Activated B cell treated with CpG ODN at 0.5 μM for 24 hours (primary cell): ENCODE measurements at places on chromosomes 13 and 19.

GRCh38 chr13:94968757-94969086, 256.4 kb upstream of the SOX21 start:
- no peak for DNase-seq

DNA sequence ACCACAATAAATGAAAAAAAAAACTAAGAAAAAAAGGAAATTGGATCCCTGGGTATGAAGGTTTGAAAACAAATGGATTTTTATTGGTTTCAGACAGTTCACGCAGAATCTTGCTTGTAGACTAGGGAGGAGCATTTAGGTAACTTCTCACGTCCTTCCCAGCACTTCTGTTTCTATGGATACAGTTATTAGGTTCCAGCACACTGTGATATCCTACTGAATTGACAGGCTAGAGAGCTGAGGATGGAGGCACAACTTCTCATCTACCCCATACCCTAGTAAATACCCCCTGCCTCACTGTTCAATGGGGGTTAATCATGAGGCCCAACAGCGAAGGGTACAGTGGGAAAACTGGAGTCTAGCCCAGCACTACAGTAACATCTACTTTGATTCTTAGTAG, 304.1 kb downstream of the ENOX1 start:
- DNase-seq: no peak

GRCh38 chr19:33808399-33808798, 11.7 kb downstream of the KCTD15 start:
- DNase-seq: no peak

DNA sequence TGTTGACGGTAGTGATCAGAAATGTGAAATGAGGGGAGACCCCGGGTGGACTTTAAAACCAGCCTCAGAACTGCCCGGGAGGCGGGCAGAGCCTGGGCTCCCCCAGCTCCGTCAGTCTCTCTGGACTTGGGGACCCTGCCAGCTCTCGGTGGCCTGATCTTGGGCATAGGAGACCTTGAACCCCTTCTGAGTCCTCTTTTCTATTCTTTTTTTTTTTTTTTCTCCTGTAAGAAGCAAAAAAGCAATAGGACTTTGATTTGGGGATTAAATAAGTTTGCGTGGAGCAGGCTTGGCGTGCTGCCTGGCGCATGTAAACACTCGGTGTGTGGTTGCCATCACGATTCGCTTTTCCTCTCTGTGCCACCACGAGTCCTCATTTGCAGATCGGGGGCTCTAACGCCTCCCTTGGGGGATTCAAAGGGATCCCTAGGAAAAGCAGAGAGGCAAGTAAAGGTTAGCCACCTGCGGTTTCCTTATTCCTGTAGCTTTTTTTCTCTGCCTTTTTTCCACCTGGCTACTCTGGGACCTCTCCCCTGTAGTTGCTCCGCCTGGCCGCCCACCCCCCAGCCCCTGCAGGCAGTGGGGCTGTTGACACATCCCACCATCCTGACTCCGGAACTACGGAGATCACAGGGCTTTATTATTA, 1.3 kb downstream of the SAFB start:
- DNase-seq: no peak

- no peak for DNase-seq
Observed at GRCh38 chr13:76745261-76746200, 140.7 kb downstream of the KCTD12 start.

- DNase-seq: no peak
Observed at GRCh38 chr19:18465214-18465963, 27.5 kb upstream of the ISYNA1 start.

DNA sequence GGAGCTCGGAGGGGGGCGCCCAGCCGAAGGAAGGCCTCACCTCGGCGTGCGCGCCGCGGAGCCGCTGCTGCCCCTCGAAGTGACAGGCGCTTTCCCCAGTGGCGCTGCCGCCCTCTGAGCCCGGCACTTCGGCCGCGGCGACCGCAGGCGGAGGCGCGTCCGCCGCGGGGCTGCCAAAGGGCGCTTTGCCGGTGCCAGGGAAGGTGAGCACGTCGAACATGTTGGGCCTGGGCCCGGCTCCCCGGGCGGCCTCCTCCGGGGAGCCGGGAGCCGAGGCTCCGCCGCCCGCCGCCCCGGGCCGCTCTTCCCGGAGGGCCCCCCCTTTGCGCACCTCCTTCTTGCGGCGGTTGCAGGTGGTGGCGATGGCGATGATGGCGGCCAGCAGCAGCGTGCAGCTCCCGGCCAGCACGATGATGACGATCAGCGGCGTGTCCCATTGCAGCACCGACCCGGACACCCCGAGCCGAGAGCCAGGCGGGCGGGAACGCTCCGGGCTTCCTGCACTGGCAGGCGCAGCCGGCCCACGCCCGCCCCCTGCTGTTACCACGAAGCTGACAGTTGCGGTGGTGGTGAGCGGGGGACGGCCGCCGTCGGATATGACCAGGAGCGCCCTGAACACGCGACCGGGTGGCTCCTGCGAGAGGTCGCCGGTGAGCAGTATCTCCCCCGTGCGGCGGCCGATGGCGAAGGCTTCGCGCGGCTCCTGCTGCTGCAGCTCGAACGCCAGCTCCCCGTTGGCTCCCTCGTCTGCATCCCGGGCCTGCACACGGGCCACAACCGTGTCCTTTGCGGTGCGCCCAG, 2.5 kb downstream of the PCDH8 start:
- no peak for DNase-seq

DNA sequence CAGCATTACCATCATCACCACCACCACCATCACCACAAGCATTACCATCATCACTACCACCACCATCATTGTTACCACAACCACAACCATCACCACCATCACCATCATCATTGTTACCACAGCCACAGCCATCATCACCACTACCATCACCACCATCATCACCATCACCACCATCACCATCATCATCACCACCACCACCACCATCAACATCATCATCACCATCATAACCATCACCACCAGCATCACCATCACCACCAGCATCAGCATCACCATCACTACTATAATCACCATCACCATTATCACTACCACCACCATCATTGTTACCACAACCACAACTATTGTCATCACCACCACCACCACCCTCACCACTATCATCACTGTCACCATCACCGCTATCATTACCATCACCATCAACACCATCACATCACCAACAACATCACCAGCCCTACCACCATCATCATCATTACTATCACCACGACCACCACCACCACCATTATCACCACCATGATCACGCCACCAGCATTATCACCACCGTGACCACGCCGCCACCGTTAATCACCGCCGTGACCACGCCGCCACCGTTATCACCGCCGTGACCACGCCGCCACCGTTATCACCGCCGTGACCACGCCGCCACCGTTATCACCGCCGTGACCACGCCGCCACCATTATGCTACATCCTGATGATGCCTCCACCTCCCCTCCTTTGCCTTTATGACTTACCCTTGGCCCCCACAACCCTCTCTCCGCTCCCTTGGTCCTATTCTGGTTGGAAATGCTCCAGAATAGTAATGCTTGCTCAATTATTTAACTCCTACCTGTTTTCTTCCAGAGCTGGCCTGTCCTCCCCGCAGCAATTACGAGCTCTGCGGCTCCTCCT, 10.0 kb upstream of the FXYD3 start:
- DNase-seq: no peak

- DNase-seq: no peak
Observed at GRCh38 chr19:1189419-1189818, 15.4 kb upstream of the SBNO2 start.

DNA sequence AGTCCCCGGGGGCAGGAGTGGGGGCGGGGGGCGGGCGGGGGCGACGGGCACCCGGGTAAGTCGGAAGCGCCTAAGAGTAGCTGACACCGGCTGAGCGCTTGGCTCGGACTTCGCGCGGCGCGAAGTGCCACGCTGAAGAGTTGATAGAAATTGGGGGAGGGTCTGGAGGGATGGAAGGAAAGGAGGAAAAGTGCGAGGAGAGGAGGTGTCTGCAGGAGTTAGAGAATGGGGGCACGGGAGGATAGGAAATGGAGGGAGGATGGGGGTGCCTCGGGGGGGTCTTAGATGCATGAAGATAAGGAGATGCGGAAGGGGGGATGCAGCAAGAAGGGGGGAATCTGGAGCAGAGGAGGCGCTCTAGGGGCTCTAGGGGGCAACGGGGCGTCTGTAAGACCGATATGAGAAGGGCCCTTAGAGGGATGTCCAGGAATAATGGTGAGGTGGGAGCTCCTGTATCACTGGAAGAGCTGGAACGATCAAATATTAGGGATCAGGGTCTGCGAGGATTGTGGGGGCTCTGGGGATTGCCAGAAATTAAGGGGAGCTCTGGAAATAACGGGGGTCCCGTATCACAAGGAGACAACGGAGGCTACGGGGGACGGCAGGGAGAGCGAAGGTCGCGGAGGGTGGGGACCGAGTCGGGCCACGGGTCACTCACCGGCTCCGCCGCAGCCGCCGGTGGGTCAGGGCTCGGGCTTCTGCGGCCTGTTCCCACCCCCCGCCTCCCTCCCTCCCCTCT, at the start of gene MYPOP:
Gene MYPOP (minus strand): TSS at position 702 of the 739 bp plus-strand sequence. CDS start 840 bp downstream, outside the sequence.
- peak; percentile 23 for DNase-seq

DNA sequence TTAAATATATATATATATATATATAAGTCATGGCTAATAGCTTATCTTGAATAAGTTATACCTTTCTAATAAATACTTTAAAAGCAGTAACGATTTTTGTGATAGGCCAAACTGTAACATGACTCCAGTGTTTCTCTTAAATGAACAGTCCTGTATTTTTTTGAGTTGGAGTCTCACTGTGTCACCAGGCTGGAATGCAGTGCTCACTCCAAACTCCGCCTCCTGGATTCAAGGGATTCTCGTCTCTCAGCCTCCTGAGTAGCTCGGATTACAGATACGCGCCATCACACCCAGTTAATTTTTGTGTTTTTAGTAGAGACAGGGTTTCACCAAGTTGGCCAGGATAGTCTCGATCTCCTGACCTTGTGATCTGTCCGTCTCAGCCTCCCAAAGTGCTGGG, 814.2 kb upstream of the SLITRK5 start:
- DNase-seq: no peak

GRCh38 chr13:45011198-45011597, 21.9 kb downstream of the GPALPP1 start:
- no peak for DNase-seq

DNA sequence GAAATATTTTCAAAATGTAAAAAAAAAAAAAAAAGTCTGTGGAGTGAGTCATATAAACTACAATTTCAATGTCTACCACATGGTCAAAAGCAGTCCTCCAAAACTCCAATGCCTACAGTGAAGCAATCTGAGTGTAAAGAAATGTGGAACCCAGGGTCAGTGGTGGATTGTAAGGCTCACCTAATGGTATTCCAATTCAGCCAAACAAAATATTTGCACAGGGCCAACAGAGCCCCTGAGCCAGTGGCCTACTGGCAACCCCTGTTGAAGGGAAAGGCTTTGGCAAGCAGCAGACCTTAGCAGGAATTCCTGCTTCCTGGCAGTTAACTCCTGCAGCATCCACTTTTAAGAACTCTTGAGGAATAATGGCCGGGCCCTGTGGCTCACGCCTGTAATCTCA, 3.4 kb downstream of the DNMT1 start:
- DNase-seq: no peak

DNA sequence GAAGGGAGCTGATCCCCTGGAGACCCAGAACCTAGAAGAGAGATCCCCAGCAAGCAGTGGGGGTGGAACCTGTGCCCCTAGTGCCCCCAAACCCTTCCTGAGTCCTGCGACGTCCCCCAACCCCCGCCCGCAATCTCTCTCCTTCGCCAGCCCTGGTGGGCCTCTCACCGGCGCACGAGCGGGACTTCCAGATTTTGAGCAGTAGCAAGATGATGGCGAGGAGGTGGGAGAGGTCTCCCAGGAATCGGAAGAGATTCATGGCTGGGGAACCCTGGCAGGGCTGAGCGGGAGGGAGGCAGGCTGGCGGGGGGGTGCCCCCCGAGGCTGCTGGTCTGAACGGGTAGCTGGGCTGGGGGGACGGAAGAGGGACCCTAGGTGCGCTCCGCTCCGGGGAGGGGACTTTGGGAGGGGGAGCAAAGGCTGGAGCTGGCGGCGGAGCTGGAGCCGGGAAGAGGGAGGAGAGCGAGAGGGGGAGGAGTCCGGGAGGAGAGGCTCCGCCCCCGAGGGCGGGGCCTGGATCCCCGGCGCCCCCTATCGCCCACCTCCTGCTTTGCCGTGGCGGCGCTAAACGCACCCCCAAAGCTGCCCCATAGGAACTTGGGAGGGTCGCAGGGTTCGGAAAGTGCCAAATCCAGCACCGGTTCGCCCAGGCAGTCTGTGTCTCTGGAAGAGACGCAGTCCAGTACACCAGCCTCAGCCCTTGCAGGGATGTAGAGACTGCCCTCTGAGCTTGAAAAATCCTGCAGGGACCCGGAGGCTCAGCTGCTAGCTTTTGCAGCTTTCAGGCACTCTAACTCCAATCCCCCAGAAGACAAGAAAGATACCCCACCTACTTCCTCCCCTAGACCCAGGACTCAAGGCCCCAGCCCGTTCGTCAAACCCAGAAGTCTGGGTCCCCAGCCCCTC, at the start of gene KDELR1:
Gene KDELR1 (minus strand): TSS at position 452 of the 906 bp plus-strand sequence. CDS start 193 bp downstream, at position 259.
- peak; percentile 83 for DNase-seq

- no peak for DNase-seq
Observed at GRCh38 chr13:109370496-109370895, 415.9 kb downstream of the IRS2 start.

GRCh38 chr19:6218491-6219146, 61.2 kb downstream of the MLLT1 start:
- peak; percentile 79 for DNase-seq

GRCh38 chr13:85729296-85729695, 69.9 kb downstream of the SLITRK6 start:
- DNase-seq: no peak

- no peak for DNase-seq
Observed at GRCh38 chr13:114194853-114195252, 15.8 kb downstream of the CFAP97D2 start.

GRCh38 chr19:5228932-5229777, 111.5 kb downstream of the PTPRS start:
- DNase-seq: no peak

DNA sequence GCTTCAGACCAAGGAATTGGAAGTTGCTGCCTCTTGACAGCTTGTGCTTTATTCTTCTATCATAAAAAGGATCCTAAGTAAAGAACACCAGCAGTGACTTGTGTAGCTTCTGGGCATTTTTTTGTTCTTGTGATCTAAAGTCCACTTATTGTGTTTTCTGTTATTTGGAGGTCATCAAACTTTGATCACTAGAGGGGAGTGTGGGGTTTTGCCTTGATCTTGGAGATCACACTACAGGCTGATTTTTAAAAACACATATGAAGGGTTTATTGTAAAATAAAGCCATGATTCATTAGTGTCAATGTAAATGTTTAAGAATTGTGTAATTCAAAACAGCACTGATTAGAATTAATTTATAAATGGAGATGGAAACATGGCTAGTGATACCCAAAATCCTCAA, 328.7 kb upstream of the EDNRB start:
- no peak for DNase-seq

DNA sequence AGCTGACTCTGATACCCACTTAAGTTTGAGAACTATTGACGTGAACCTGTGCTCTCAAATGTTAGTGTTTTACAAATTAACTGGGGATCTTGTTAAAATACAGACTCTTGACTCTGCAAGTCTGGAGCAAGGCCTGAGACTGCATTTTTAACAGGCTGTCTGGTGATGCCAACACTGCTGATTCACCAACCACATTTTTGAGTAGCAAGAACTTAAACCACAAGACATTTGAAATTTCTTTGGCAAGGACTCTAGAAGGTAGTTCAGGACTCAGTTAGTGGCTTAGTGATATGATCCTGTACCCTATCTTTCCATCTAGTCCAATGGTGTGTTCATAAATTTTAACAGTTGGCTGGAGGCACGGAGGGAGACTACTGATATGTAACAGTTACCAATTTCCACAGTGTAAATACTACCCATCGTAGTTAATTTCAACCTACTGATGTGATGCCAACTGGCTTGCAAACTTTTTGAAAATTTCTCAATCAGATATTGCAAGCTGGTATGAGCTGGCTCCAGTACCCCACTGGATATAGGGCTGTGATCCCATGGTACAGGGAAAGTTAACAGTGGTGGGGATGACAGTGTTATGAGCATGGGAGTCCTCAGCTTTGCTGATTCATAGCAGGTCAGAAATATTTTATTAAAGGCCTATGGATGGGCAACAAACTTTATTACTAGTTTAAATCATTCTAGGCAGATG, 255.1 kb downstream of the TBC1D4 start:
- no peak for DNase-seq
